ENCODE measurements at places on chromosomes 7 and 10.
A peak's percentile ranks its signal among the peaks of the same experiment; 100 is the strongest.

GRCh38 chr7:93873998-93874574 lies 16.5 kb downstream of the TFPI2 start:
- DNase-seq: no peak

DNA sequence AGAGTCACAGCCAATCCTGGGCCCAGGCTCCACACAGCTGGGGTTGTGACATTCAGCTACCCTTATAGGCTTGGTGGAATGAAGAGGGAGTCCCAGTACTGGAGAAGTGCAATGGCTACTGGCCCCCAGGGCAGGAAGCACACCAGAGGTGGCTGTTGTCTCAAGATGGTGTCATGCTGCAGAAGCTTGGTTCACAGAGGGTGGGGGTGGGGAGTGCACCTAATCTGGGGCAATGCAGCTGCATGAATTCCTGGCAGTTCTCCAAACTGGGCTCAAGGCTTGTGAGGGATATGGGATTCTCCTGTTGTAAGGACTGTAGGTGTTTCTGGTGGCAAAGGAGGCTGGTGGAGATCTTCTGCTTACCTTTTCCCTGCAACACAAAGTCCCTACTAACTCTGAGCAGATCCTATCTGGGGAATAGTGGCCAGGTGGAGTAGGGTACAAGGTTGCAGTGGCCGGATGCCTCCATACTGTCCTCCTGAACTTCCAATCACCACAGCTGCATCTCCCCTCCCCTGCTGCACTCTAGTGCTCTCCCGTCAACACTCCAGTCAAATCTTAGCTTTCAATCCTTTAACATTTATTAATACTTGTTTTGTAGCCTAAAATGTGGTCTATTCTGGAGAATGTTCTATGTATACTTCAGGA lies 27.4 kb upstream of the PLA2G12B start:
- DNase-seq: no peak

GRCh38 chr7:108140671-108141070 lies 10.5 kb upstream of the LAMB4 start:
- DNase-seq: no peak

GRCh38 chr7:142932386-142933091 lies 1.0 kb downstream of the TRPV5 start:
- DNase-seq: no peak

GRCh38 chr7:157096286-157097055 lies 42.3 kb upstream of the UBE3C start:
- DNase-seq: peak; percentile 75

DNA sequence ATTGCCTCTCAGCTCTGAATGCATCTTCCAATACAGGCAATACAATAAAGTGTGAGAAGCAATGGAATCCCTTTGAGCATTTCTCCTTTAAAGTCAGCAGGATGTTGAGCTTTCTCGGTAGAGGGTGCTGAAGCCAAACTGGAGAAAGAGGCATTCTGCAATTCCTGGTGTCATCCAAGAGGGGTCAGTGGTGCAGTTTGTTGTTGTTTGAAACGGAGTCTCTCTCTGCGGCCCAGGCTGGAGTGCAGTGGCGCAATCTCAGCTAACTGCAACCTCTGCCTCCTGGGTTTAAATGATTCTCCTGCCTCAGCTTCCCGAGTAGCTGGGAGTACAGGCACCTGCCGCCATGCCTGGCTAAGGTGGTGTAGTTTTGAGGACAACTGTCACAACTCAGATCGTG lies 486.5 kb downstream of the CALN1 start:
- DNase-seq: peak; percentile 9

DNA sequence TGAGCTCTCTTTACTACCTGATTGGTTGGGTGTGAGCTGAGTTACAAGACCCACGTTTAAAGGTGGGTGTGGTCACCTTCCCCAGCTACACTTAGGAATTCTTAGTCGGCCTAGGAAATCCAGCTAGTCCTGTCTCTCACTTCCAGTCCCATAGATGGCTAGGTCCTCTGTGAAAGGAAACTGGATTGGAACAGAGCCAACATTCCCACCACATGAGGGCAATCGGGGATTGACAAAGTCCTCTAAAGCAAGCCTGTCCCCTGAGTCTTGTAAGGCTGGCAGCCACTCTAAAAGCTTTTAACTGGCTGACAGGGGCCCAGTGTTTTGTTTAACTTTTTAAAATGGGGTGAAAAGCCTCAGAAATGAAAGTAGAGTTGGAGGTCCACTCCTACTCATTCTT lies 15.1 kb upstream of the CROT start:
- DNase-seq: no peak

GRCh38 chr7:157612664-157613561 lies 276.1 kb downstream of the DNAJB6 start:
- no peak for DNase-seq

- DNase-seq: no peak
Measured at GRCh38 chr10:120999868-121000267, 148.7 kb downstream of the WDR11 start.

- DNase-seq: no peak
Measured at GRCh38 chr7:57417736-57418135, 32.2 kb upstream of the ZNF716 start.

DNA sequence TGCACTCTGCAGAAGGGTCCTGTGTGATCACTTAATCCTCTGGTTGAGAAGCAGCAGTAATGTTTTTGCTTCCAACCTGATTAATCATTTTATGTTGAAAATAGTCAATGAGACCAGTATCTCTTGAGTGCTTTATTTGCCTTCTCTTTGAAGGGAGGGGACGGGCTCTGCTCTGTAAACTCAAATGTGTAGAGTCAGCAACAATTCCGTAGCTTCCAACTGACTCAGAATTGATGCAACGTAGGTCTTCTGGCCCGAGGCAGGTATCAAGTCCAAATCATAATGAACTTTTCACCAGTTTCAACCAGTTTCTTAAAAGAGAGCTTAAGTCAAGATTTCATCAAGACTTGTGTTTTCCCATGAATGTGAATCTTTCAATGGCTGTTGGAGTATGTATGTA lies 26.3 kb downstream of the GUSB start:
- no peak for DNase-seq

GRCh38 chr7:124275411-124275810 lies 242.5 kb upstream of the TMEM229A start:
- DNase-seq: no peak

- DNase-seq: no peak
Measured at GRCh38 chr10:86372784-86373239, 6.2 kb upstream of the GRID1 start.

- DNase-seq: no peak
Measured at GRCh38 chr10:104732222-104732621, 91.1 kb downstream of the SORCS3 start.

DNA sequence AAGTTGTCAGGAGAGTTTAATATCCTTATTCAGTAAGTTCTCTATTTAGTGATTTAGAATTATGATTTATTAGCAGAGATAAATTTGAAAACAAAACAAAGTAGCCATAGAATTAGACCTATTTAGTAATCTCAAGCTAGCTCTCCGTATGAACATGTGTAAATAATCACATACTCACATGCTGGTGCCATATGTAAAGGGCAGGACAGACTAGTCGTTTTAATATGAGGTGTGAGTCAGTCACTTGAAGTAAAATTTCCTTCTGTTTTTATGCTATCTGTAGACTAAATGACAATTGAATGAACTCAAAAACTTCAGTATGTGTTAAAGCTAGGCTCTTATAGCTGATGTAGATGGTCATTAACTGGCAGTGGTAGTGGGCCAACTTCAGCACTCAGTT lies 67.1 kb downstream of the WAC start:
- DNase-seq: no peak

DNA sequence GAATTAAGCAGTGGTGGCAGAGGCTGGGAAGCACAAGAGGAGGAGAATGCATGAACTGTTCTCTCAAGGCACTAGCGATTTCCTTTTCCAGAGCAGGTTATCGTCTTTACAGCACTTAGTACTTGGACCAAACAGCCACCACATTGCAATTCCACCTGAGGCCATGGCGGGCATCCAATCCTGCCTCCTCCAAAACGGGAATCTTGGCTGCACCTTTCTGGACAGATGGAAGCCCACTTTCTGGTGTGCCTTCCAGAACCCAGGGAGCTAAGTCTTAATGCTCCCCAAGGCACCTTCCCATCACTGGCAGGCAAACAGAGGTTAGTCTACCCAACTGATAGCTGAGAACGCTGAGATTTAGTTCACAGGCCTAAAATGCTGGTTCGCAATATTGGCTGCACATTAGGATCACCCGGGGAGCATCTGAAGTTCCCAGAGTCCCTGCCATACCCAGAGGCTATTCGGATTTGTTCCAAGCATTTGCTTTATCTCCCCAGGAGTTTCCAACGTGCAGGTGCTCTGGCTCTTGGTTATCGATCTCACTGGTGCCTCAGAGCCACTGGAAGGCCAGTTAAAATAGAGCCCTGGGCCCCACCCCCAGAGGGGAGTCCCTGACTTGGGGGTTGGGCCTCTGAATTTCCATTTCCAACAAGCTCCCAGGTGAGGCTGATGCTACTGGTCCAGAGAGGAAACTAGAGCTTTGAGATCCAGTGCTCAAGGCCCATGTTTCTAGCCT lies 62.2 kb downstream of the KCNMA1 start:
- no peak for DNase-seq

DNA sequence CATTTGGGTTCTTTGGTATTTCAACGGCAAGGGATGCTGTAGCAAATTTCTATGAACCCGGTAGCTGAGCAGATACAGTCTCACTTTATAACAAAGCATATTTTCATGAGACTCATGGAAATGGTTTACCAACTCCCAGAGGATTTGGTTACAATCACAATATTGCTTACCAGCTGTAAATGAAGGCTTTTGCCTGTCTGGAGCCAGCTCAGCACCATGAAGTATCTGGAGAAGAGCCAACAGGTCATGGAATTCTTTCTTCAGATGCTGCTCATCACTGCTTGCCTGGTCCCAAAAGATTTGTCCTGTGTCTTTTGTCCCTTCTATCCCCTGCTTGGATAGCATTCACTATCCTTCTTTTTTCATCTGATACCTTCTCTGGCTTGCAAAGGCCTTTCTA lies 316.9 kb upstream of the PHYHIPL start:
- no peak for DNase-seq

DNA sequence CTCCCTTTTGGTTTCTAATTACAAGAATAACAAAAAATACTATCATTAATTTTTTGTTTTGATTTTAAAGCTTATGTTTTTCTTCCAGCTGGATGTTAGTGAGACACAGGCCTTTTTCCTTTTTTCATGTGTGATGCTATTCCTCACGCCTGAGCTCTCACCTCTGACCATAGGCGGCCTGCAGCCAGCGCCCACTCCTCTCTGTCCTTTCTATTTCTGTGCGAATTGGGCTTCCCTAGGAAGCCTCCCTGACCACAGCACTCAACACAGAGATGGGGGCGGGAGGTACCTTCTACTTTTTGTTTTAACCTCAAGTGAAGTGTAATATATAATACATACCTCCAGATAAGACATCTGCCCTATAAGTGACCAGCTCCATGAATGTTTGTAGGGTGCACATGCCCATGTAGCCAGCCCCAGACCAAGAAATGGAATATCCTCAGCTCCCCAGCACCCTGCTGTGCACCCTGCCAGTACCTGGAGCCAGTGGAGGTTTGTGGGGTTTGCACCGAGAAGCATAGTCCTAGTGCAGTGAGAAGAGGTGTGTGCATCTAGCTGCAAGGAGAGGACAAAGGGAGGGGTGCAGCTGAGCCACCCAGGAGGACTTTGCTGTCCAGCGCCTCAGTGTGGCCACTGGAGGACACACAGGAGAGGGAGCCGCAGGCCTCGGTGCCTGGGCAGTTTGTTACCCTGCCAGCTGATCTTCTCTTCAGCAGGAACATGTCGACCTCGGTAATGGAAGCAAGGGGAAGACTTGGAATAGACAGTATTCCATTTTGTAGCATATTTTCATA lies 38.5 kb downstream of the BNIP3 start:
- peak; percentile 79 for DNase-seq

DNA sequence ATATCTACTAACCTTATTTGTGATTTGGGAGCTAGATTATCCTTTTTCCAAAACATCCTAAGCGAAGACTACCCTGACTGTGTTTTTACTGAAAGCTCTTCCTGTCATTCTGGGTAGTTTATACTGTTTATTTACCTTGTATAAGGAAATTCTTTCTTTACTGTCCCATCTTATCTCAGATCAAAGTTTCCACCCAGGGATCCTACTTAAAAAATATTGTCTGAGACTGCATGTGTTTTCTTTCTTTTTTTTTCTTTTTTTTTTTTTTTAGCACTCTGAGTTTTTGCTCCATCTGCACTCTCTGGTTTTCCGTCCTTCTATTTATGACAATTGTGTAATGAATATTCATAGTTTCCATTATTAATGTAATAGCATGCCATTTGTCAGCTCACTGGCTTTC lies 26.5 kb downstream of the CDK14 start:
- DNase-seq: no peak

DNA sequence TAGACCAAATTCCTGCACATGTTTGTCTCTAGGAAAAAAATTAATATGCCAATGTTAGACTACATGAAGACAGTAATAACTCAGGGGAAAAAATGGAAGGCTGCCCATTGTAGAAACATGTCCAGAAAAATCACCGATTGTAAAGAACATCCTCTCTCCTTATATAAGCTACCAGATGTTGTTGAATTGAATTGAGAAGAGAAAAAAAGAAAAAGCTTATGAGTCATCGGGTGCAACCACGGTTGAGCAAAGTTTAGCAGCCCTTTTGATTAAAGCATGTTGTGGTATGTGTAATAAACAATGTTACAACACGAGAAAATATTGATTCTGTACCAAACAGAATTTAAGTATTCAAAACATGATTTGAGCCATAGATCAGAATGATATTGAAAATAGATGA lies 102.3 kb upstream of the ARHGAP21 start:
- DNase-seq: no peak

GRCh38 chr7:112202816-112203215 lies 3.4 kb downstream of the DOCK4 start:
- DNase-seq: no peak

DNA sequence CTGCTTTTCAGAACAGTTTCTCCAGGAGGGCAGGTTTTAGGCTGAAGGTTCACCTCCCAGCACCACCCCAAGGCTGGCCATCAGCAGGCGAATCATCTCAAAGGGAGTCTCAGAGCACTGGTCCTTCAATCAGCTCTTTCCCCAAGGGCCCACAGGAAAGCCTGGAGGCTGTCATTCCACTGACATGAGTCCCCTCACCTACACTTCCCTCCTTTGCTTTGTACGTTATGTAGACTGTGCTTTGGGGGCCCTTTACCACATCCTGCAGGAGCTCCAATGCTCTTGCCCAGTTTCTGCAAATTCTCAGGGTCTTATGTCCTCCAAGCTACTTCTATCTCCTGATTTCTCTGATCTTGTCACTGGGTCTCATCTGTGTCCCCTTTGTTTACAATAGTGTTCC lies 15.4 kb downstream of the WDFY4 start:
- no peak for DNase-seq

DNA sequence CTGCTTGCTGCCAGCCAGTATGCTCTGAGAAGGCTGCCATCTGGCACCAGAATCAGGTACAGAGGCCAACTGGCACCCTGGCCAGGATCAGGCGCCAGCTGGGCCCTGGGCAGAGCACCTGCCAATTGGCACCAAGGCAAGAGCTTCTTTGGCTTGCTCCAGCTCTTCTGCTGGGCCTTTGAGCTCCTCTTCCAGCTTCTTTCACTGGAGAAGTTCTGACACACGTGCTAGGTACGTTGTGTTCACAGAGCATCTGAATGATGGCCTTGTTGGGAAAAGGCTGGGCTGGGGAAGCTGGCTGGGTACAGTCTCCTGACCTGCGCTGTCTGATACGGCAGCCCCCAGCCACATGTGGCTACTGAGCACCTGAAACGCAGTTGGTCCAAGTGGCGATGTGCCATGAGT lies 31.7 kb upstream of the OPALIN start:
- no peak for DNase-seq
